ENCODE measurements at places on chromosomes 5 and 9.

GRCh38 chr5:138110266-138110963, 26.6 kb downstream of the WNT8A start:
- peak; percentile 46 for DNase-seq

DNA sequence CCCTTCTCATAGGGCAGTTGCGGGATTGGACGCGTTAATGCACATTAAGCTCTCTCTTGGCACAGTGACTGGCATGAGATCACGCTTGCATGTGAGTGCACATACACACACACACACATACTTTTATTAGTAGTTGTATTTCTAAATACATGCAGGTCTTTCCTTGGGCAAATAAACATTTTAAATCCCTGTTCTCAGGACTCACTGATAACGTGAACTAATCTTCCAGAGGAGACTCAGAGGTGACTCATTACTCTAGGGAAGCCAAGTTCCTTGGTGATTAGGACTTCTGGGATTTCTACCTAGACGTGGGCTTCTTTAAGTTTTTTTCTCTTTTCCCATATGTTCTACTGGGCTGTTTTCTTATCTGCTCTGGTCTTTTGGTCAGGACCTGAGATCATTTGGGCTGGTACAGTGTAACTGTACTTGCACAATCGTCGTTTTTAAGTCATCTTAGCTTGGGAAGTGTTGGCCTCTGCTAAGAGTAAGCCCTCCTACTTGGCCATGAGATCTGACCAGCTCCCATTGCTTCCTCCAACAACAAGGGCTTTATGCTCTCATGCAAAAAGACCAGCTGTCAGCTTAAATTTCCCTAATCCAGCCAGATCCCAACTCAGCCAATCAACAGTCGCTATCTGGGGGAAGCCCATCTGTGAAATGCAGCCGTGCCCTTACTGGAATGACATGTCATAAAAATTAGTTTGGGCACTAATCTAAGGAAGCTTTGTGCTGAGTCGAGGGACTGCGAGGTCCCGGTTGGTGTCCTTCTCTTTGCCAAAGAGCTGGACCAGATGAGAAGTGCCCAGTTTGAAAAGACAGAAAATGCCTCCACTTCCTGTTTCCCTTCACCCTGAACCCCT, 176.4 kb upstream of the ANKRD55 start:
- no peak for DNase-seq

DNA sequence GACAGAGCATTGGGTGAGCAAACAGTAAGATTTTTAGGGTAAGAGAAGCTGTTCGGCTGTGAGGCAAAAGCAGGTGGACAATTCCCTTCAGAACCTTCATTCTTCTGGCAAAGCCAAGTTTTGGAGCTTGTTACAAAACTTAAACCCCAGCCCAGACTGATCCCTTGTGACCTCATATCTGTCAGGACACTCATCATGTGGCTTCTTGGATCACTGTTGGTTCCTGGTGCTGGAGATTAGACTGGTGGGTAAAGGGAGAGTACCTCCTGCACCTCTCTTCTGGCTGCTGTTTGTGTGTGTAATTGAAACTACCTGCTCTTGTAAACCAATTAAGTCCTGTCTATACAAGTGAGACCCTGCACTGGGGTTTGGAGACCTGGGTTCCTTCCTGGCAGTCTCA, 21.0 kb downstream of the LARP1 start:
- no peak for DNase-seq

- peak; percentile 25 for DNase-seq
These were observed at the start of gene PCDHB4 for GRCh38 chr5:141121563-141121962. Gene PCDHB4 (plus strand): TSS chr5:141121818. CDS start chr5:141121999, 181 bp downstream.

GRCh38 chr9:135087899-135088347, 455 bp downstream of the OLFM1 start:
- DNase-seq, result peak; percentile 53

- no peak for DNase-seq
These were observed 10.8 kb upstream of the CCDC69 start for GRCh38 chr5:151234476-151235238.

DNA sequence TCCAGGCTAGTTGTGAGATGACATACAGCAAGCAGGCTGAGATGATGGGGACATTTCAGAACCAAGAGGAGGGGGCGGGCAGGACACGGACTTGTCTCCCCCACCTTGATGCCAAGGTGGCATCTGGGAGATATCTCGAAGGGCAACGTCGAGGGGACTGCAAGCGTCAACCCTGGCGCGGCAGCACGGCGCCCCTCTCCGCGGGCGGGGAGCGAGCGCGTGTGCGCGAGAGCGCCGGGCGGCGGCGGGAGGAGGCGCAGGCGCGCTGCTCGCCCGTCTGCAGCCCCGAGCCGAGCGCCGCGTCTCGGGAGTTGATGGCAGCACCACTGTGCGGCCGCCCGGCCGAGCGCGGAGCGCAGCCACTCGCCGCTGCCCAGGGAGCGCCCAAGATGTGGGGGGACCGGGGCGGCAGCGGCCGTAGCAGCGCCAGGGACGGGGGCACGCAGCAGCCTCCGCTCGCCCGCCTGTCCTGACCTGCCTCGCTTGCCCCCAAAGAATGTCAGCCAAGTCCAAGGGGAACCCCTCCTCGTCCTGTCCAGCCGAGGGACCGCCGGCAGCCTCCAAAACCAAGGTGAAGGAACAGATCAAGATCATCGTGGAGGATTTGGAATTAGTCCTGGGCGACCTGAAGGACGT, at the start of gene PRR16:
TSS of gene PRR16 (plus strand) at position 310 of the 636 bp plus-strand sequence.
- peak; percentile 89 for DNase-seq

- no peak for DNase-seq
These were observed 171.1 kb upstream of the SMIM23 start for GRCh38 chr5:171614511-171614910.

DNA sequence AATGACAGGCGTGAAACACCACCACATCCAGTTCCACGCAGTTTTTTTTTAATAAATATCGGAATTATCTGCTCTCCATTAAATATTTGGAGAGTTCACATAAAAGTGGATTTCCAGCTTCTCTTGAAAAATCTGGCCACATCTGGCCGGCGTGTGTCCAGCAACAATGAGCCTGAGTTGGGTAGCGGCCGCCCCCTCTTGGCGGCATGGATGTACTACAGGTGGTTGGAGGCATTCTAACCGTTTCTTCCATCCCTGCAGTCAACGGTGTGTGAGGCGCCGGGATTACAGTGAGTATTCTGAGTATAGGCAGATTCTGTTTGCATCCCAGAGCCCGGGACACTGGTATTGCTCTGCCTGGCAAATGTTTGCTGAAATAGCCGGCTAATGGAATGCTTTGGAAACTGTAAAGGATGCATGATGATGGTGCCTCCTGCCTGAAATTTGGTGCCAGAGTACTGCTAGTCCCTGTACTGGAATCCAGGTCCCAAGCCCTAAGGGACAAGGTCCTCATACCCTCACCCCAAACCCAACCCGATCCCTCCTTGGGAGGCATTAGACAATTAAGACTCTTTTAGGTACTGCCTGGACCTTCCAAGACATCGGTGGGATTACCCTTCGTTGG, 13.6 kb upstream of the GM2A start:
- DNase-seq, result peak; percentile 61

- DNase-seq, result no peak
These were observed 69.8 kb downstream of the CSNK1A1 start for GRCh38 chr5:149481485-149481884.

GRCh38 chr9:106590759-106591505, 272.0 kb upstream of the ZNF462 start:
- DNase-seq, result no peak

DNA sequence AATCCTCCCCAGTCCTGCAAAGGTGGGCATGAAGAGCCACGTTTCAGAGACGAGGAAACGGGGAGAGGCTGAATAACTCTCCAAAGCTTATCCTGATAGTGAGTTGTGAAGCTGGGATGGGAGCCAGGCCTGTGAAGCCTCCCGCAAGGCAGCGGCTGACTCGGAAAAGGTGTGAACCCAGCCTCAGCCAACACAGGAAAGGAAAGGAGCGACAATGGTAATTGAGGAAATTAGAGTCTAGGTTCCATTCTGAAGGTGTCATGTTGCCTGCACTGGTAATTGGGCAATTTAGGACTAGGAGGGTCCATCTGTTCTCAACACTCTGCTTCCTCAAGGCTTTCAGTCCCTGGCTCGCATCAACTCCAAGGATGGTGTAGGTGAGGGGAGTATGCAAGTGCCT, 83.4 kb downstream of the LIFR start:
- DNase-seq, result no peak

DNA sequence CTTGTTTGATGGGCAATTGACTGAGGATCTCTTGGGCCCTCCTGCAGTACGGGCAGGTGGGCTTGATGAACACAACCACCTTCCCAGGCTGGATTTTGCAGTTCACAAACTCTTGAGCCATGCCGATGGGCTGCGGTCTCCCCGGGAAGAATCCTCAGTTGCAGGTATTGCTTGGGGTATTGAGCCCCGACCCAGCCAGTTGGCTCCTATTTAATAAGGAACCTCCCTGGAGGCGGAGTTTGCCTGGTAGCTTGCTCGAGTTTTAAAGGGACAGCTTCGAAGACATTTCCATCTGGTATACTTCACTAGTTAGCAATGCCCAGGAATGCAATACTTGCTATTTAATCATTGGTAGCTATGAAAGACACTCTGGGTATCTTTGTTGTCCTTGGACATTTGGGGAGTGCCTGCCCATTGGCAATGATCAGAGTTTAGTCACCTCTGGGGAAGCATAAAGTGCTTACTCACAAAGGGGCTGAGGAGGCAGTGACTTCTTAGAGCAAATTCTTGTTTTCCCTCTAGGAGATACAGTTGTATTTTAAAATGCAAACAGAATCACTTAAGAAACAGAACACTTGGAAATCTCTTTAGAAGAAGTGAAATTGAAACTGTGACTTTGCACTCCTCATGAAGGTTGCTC, at the start of gene GLRX:
TSS of gene GLRX (minus strand) at position 185 of the 640 bp plus-strand sequence. CDS start at position 121, 64 bp downstream.
- DNase-seq, result peak; percentile 71

GRCh38 chr5:485946-486491, 38.2 kb downstream of the SLC9A3 start:
- no peak for DNase-seq

DNA sequence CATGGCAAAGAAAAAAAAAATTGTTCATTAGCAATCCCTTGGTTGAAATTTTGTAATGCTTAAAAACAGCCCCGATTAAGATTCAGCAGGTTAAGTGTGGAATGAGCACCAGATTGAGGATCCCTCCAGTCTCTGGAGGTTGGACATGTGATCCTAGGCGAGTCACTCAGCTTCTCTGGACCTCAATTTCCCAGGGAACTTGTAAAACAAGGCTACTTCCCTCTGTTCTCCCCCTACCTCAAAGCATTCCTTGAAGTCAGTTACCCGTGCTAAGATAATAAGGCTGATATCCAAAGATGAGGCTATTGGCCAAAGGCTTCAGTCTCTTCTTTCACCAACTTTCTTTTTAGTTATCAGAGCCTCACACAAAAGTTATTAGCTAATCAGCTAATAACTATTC, 2.9 kb downstream of the KLHL3 start:
- DNase-seq, result peak; percentile 20

DNA sequence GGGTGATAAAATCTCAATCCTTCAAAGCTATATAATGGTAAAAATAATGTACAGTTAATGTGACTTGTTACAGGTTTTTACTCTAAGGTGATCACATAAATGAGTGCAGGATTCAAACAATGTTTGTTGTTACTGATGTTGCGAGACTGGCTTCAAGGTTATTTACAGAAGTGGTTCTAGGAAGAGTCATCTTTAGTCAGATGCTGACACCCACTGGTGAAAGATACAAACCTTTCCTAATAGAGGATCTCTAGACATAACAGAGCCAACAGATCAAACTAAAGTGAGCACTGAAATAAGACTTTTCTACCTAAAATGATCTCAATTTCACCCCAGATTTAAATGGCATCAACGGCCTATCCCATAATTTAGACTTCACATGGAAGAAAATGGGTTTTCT, 20.2 kb downstream of the ARSB start:
- DNase-seq, result peak; percentile 55

- peak; percentile 80 for DNase-seq
These were observed 105.0 kb upstream of the FAM120A start for GRCh38 chr9:93346231-93347112.

DNA sequence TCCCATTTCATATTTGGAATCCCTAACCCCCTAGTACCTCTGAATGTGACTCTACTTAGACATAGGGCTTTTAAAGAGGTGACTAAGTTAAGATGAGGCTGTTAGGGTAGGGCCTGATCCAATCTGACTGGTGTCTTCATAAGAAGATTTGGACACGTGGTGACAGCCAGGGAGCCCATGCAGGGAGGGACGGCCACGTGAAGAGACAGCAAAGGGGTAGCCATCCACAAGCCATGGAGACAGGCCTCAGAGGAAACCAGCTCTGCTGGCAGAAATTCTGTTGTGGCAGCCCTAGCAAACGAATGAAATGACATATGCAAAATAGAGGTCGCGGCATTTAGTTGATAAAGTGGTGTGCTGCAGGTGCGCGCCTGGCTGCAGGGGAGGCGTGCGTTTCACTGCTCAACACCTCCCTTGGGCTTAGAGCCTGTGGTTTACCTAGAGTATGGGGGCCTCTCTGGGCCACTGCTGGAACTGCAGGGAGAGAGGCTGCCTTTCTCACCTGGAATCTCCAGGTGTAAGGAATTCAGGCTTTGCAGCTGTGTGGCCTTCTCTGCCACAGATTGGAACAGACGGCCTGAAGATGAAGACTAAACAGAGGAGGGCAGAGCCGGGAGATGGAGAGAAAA, 7.1 kb upstream of the AFAP1L1 start:
- peak; percentile 67 for DNase-seq

- no peak for DNase-seq
These were observed 33.5 kb downstream of the LNPEP start for GRCh38 chr5:96969366-96969765.

DNA sequence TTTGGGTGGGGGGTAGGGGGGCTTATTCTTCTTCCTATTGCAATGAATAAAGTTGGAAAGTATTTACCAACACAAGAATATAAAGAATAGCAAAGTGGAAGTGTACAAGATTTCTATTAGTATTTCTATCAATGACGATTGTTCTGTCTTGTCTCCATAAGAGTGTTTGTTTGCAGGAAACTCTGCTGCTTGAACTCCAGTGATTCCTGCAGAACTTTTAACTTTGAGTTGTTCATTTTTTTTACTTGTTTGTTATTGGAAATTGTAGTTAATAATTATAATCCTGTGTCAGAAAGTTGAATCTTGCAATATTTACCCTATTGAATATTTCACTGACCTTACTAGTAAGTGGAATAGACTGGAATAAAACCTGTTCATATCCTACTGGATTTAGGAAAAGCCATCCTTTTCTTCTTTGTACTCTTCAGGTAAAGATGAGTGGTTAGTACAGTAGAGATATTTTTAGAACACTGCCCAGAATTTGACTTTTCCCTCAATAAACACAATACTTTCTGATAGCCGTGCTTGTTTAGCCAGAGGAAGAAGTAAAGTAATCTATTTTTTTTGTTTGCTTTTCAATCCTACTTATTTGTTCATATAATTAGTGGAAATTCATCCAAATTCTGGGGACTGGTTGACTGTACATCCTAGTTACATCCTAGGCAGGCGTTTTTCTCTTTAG, 340.4 kb downstream of the TENT4A start:
- no peak for DNase-seq

- no peak for DNase-seq
These were observed 317.6 kb downstream of the CWC27 start for GRCh38 chr5:65086234-65086890.

GRCh38 chr9:3043369-3043768, 199.5 kb upstream of the PUM3 start:
- no peak for DNase-seq

GRCh38 chr9:32644698-32645097, 9.2 kb upstream of the TAF1L start:
- no peak for DNase-seq

- DNase-seq, result no peak
These were observed 63.3 kb upstream of the DAPK1 start for GRCh38 chr9:87434366-87434765.

GRCh38 chr9:113516840-113517577, 53.5 kb downstream of the RGS3 start:
- DNase-seq, result peak; percentile 26

- no peak for DNase-seq
These were observed 26.0 kb downstream of the BDP1 start for GRCh38 chr5:71481441-71481840.

GRCh38 chr5:90810211-90810610, 251.6 kb downstream of the ADGRV1 start:
- no peak for DNase-seq
